Kidney capillary endothelial cell (primary cell): ENCODE measurements at places on chromosomes 1 and 21.

DNA sequence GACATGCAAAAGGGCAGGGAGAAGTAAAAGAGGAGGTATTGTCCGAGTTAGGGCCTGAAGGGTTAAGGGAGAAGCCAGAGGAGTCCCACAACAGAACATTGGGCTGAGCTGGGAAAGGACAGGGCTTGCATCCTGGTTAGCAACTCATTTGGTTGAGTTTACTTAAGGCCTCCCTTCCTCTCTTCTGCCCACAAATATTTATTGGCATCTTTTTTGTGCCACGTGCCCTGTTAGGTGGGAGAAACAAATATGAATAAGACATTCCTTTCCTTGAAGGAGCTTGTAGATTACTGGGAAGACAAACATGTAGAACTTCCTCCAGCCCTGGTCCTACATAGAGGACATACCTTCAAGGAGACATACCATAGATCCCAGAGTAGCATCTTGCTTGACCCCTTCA, 53.0 kb upstream of the PRELP start:
- DNase-seq = no peak

DNA sequence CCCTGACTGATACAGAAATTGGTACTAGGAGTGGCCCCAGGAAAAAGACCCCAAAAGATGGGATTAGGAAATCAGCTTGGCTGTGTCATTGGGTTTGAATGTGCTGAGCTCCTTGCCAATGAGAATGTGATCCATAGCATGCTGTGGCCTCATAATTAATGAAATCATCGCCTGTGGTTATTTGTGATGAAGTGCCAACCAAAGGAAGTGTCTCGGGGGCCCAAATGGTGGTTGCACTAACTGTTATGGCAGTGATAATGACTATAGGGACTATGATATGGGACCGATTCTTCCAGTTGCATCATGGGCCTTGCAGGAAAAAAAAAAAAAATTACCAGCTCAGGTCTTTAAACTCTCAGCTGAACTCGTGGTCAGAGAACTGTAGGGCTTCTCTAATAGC, 15.4 kb upstream of the ZDHHC18 start:
- DNase-seq = no peak

GRCh38 chr1:245168086-245168485, 13.3 kb downstream of the KIF26B start:
- DNase-seq = peak; percentile 66

- no peak for DNase-seq
Observed at GRCh38 chr21:43654806-43655489, 4.3 kb downstream of the HSF2BP start.

GRCh38 chr1:42179275-42179674, 14.7 kb upstream of the GUCA2A start:
- no peak for DNase-seq

- DNase-seq = no peak
Observed at GRCh38 chr1:230517786-230518185, 91.7 kb upstream of the PGBD5 start.

- no peak for DNase-seq
Observed at GRCh38 chr1:185973645-185974044, 239.5 kb downstream of the HMCN1 start.

- DNase-seq = no peak
Observed at GRCh38 chr21:42291003-42291750, 24.0 kb downstream of the TFF3 start.

GRCh38 chr1:100642826-100643225, 76.7 kb upstream of the VCAM1 start:
- no peak for DNase-seq

GRCh38 chr1:169426174-169426705, 1.0 kb downstream of the CCDC181 start:
- DNase-seq = no peak

DNA sequence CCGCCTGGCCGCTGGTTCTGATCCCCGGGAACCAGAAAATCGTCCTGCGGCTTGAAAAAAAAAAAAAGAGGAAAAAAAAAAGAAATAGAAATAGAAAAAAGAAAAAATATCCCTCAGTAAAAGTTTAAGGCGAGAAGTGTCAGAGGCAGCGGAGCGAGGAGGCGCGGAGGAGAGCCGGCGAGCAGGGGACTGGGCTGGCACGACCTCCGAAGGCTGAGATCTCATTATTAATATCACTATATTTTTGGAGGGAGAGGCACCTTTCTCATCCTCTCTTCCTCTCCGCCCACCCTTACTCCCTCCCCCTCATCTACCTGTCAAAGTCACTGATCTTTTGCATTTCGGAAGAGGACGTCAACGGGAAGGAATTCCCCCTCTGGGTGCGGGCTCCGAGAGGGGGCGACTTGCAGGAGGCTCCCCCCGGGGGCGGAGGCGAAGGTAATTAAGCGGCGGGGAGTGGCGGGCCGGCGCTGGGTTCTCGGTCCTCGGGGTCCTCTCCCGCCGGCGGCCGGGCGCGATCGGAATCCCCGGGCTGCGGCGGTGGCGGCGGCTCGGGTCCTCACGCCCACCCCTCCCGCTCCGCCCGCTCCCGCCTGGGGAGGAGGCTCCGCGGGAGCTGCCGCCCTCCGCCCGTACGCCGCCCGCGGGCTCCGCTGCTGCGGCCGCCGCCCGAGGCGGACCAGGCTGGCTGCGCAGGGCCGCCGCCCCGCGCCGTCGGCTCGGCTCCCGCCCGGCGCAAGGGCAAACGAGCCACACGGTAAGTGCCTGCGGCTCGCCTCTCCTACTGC, at the start of gene NTNG1:
NTNG1 (plus strand) TSS at position 337 of the 788 bp plus-strand sequence.
- DNase-seq = peak; percentile 5

- no peak for DNase-seq
Observed at GRCh38 chr1:233340031-233340555, 12.6 kb downstream of the MAP3K21 start.

GRCh38 chr1:27374362-27375086, at the start of gene FCN3:
FCN3 (minus strand) TSS chr1:27374824; CDS start chr1:27374818, 6 bp downstream.
- no peak for DNase-seq

- DNase-seq = no peak
Observed at GRCh38 chr1:15963363-15963967, 12.4 kb downstream of the ZBTB17 start.

- DNase-seq = no peak
Observed at GRCh38 chr1:3735688-3736087, 16.6 kb upstream of the CCDC27 start.

DNA sequence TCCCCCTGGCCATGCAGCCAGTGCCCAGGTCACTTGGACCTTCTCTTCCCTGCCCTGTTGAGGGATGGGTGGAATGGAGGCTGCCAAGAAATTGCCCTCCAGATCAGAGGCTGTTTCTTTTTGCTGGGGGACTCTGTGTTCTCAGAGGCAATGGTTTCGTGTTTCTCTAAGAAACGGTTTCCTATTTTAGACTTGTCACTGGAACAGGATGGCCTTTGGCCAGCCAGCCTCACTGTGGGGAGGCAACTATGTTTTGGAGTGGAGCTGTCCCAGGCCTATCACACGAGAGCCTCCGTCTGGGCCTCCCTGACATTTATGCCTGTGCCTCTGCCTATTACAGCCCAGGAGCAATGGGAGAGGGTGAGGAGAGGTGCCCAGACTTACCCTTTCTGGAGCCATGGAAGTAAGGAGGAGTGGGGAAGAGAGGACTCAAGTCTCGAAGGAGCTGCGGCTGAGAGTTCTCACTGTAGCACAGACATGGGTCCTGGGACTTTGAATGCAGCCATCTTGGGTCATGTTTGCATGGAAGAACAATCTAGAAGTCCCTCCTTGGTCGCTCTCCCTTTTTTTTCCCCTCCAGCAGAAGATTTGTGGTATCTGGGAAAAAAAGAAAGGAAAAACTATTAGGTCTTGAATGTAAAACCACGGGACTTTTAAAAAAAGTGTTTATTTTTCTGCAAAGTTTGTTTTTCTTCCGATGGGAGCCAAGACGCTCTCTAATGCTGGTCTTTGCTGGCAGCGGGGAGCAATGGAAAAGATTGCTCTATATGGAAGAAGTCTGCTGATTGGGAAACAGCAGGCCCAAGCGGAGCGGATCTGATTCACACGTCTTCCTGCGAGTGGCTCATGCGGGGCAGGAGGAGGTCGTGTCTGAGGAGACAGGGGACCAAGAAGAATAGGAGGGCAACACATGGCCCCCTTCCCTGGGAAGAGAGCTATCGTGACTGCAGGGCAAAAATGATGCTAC, 219.2 kb downstream of the FOXD2 start:
- no peak for DNase-seq

- no peak for DNase-seq
Observed at GRCh38 chr1:211037095-211037494, 96.9 kb downstream of the KCNH1 start.

DNA sequence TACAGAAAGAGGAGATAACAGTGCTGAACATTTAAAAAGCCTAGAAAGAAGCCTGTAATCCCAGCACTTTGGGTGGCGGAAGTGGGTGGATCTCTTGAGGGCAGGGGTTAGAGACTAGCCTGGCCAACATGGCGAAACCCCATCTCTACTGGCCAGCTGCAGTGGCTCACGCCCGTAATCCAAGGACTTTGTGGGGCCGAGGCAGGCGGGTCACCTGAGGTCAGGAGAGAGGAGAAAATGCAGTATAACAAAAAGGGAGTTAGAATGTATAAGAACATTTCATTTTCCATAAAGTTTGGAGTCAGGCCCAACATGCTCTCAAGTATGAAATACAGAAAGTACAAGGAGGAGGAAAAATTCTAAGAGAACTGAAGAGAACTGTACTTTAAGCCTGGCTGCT, 134.5 kb downstream of the SMYD3 start:
- DNase-seq = no peak
